Fibroblast of skin of scalp (primary cell): ENCODE measurements at places on chromosomes 1 and 21.

- no peak for DNase-seq
Measured at GRCh38 chr1:27745466-27745865, 19.7 kb downstream of the FAM76A start.

DNA sequence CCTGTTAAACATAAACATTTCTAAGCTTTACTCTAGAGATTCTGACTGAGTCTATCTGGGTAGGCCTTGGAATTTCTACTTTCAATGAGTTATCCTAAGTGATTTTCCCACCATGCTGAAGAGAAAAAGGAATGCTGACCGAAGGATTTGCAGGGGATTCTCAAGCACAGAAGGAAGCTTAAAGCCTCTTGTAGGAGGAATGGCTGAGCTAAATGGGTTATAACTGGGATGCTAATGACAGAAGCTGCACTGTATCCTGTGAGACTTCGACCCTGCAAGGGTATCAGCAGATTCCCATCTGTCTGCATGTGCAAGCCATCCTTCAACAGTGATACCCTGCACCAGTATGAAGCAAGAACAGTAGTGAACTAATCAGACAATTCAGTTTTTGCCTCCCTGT, 35.4 kb downstream of the SLC35D1 start:
- no peak for DNase-seq

DNA sequence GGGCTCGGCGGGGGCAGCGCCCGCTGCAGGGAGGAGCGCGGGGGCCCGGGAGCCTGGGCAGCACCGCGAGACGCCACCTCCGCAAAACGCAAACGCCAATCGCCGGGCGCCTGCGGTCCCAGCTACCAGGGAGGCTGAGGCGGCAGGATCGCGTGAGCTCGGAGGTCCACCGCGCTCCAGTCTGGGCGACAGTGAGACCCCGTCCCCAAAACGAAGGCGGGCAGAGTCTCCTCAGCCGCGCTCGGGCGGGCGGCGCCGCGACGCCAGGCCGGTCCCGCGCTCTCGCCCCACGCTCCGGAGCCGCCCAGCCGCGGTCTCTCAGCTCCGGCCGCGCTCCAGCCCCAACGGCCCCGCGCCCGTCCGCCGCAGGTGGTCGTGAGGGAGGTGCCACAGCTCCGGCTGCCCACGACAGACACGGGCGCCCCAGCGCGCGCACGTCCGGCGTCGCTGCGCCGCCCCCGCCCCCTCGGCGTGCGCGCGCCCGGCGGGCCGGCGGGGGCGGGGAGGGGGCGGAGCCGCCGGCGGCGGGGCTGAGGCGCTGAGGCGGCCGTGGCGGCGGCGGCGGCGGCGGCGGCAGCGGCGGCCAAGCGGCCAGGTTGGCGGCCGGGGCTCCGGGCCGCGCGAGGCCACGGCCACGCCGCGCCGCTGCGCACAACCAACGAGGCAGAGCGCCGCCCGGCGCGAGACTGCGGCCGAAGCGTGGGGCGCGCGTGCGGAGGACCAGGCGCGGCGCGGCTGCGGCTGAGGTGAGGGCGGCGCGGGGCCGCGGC, at the start of gene ADARB1:
ADARB1 (plus strand) TSS at position 533 of the 770 bp plus-strand sequence. CDS start 97,077 bp downstream, outside the sequence.
- peak; percentile 76 for DNase-seq

DNA sequence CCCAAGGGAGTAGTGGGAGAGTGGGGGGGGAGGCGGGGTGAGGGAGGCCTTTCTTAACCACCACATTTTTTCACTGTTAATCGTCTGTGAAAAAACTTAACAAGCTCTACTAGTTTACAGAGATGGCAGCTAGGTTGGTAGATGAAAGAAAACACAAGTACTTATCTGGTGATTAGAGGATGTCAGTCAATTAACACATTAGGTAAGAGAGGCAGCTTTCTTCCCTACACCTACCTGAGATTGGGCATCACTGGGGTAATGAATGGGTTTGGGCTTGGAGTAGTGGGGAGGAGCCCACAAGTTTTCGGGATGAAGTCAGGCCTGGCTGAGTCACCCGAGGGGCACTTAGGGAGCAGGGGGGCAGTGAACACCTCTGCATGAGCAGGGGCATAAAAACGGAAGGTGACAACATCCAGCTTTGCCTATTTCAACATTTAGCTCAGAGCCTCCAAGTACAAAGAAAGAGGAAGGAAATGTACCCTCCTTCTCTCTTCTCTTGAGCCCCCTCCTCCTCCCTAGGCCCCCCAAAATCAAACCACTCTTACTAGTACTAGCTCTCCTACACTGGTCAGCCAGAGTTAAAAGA, 2.5 kb downstream of the LBR start:
- DNase-seq, result peak; percentile 71

DNA sequence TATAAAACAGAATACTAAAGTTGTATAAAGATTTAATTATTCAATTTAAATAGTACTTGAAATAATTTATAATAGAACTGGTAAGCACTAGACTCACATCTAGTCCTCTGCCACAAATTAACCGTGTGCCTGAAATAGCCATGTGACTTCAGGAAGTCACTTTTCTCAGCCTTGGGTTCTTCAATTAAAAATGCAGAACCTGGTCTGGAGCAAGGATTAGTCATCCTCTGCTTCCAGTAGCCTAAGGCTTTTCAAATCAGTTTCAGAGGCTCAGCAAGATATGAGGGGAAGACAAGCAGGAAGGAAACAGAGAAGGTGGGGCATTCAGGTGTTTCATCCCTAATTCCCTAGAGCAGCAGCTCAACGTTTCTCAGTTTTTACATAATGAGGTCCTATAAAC, 23.0 kb downstream of the DPH5 start:
- DNase-seq, result no peak

GRCh38 chr1:237911911-237912310, 21.2 kb upstream of the ZP4 start:
- DNase-seq, result no peak

DNA sequence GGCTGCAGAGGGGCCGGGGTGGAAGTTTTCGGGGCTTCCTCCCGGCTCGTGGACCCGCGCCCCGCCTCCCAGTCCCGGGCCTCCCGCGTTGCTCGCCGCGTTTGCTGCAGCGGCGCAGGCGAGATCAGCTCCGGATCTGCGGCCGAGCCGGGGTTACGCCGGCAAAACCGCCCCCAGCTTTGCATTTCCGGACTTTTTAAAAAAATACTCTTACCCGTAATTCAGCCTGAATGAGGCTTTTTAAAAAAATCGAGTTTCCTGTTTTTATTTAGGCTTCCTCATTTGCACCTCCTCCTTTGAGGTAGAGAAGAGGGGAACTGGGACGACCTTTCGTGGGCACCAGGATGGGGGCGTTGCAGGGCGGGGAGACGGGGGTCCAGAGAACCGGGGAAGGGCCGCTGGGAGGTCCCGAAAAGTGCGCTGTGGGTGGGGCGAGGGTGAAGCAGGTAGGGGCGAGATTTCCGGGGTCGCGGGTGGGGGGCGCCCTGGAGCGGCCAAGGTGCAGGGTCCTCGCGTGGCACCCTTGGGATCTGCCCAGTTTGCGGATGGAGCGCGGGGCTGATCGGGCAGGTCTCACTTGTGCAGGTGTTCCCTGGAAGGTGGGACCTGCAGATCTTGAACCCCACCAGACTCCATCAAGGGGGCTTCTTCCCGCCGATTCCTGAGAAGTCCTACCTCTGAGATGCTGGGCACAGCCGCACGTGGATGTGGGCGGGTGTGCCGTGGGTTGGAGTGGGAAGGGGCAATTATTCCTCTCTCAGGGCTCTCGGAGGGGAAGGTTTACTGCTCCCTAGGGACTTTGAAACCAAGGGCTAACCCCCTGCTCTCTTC, 1.1 kb downstream of the PIK3CD start:
- no peak for DNase-seq

DNA sequence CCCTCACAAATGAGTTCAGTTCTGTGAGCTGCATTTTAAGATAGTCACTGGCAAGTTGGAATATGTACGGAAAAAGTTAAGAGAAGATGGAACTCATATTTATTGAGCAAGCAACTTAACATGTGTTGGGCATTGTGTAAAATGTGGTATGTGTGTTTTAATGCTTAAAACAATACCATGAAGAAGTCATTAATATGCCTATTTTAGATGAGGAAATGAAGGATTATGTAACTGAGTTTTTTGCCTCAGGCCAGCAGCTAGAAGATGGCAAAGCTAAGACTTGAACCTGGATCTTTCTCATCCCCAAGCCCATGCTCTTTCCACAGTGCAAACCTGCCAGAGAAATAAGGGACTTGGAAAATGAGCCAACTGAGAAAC, 48.9 kb downstream of the SPATA46 start:
- no peak for DNase-seq

DNA sequence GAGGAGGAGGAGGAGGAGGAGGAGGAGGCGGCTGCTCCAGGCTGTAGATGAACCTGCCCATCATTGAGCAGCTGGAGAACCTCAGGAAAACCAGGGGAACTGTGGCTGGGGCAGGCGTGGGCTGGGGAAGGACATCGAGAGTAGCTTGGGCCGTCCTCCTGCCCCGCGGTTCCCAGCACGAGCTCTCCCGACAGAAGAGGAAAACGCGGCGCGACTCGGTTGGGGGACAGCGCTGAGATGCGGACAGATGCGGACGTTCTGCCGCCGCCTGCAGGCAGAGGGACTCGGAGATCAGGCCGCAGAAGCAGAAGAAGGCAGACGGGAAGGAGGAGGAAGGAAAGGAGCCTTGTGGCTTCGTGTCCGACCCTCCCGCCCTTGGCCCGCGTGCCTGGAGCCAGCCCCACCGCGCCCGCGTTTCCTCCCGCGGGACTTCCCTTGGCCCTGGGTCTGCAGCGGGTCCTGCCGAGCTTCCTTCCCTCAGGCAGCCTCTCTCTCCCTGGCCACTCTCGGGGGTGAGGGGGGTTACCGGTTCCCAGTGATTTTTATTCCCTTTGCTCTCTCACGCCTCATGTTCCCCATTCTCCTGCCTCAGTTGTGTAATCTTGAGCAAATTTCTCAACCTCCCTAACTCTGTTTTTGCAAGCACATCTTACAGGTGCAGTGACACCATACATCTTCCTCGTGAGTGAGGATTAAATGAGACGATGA, 1.7 kb upstream of the TNFRSF9 start:
- DNase-seq, result peak; percentile 65

DNA sequence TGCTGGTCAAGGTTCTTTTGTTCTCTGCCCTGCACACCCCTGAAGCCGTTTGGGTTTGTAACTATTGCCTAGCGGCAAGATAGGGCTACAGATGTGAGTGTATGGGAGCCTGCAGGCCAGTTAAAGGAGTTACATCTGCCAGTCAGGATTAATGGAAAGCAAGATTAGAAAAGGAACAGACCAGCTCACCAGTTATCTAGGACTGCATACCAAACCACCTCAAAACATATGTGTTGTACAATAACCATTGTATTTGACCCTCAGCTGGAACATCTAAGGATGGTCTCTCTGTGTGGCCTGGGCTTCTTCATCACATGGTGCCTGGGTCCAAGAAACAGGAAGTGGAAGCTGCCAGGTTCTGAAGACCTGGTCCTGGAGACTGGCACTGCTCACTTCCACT, 52.5 kb upstream of the FBXO28 start:
- no peak for DNase-seq

DNA sequence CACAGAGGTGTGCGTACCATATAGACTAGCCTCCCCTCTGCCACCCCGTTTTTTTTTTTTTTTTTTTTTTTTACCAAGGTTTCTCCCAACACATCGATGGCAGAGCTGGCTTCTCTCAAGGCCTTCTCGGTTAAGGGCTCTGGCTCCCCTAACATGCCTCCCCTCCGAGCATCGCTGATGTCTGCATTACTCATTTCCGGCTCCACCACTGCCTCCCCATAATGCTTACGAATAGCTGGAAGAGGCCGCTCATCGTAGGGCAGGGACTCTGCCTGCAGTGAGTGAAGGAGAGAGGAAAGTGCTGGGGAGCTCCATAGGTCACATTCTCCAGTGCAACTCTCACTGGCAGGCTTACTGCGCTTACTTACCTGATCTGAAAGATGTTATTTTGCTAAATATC, 20.6 kb downstream of the CEP104 start:
- no peak for DNase-seq

DNA sequence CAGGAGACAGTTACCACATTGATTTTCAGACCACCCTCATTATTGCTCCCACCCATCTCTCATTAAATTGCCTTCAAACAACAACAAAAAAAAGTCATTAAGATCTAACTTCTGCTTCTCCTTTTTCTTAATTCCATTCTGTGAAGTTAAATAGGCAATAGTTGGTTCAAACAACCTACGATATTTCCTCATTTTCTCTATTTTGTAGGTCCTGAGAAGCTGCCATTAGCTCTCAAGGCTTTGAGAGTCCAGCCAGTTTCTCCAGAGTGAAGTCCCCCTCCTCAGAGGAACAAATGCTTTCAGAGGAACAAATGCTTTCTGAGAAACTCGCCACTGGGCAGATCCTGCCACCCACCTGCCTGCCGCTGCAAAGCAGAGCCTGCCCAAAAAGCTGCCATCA, 125.6 kb downstream of the ETS2 start:
- no peak for DNase-seq

- DNase-seq, result no peak
Measured at GRCh38 chr1:87111659-87112371, 197.4 kb downstream of the HS2ST1 start.

DNA sequence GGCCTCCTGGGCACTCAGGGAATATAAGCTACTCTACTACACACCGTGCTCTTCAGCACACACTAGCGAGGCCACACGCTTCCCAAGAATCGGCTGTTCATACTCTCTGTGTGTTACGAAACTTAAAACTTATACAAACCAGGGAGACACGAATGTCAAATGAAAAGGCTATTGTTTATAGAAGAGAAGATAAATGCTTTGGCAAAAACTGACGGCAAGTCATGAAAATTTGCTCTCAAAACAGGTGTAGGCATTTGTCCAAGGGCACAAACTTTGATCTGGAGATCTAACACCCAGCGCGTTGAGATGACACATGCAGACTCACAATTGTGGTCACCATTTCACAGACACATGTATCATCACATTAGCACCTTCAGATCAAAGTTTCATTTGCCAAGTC, 46.1 kb downstream of the USP48 start:
- no peak for DNase-seq

- no peak for DNase-seq
Measured at GRCh38 chr21:15986277-15986676, 256.5 kb downstream of the USP25 start.

GRCh38 chr21:26833460-26833939, 11.7 kb downstream of the ADAMTS1 start:
- DNase-seq, result no peak

- peak; percentile 99 for DNase-seq
Measured at GRCh38 chr1:185646202-185646683, 87.9 kb upstream of the HMCN1 start.

DNA sequence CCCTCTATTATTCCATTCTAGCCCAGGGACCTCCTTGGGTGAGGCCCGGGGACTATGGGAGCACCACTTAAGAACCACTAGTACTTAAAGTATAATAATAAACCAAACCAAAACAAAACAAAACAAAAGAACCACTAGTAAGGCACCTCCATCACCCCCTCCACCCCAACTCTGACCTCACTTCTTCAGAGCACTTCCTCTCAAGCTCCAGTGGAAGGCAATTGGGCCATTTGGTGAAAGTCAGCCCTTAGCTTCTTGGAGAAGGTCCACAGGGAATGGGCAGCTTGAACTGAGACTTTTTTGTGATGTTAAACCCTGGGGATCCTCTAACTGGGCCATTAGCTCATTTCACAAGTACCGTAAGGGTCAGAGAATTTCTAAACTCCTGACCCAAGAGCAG, 237.3 kb downstream of the RHOU start:
- DNase-seq, result no peak

GRCh38 chr1:40665335-40666171, at the start of gene RIMS3:
RIMS3 (minus strand) TSS chr1:40665682; CDS start chr1:40641925, 23,757 bp downstream.
- peak; percentile 62 for DNase-seq
